Foreskin keratinocyte (primary cell): ENCODE measurements at places on chromosomes 4 and X. TPM values are rescaled to one million over a fixed set of nuclear protein-coding genes. Genes with fewer than 3 reads are reported as not detected.

The TEX13D gene
- total RNA-seq: not detected in 2 replicates

The PHEX gene
- total RNA-seq: 0.41 and 0.60 TPM in 2 replicates

The MAPK10 gene
- total RNA-seq: 4.2 and 5.9 TPM in 2 replicates

The INTU gene
- 3.1 and 3.8 TPM in 2 replicates for total RNA-seq

The CENPVL1 gene
- total RNA-seq: not detected in 2 replicates

The IQCM gene
- not detected in 2 replicates for total RNA-seq

The UGT2A1 gene
- not detected in 2 replicates for total RNA-seq

The HAND2 gene
- not detected in 2 replicates for total RNA-seq

The MND1 gene
- total RNA-seq: 10.8 and 15.6 TPM in 2 replicates

The IRAK1 gene
- 161 and 174 TPM in 2 replicates for total RNA-seq

The CLDN34 gene
- not detected in 2 replicates for total RNA-seq

The PHOX2B gene
- not detected in 2 replicates for total RNA-seq

The GAB3 gene
- 0.14 and 0.31 TPM in 2 replicates for total RNA-seq

The PDK3 gene
- 7.9 and 8.6 TPM in 2 replicates for total RNA-seq

The USP26 gene
- total RNA-seq: not detected in 2 replicates

The FRG2 gene
- not detected in 2 replicates for total RNA-seq

The GAGE13 gene
- not detected in 2 replicates for total RNA-seq
